ENCODE measurements at places on chromosomes 7 and 10. TPM values are rescaled to one million over a fixed set of nuclear protein-coding genes. Genes with fewer than 3 reads are reported as not detected.

Gene TFR2
- 2.2 TPM for total RNA-seq

Gene UCN3
- total RNA-seq: not detected

Gene ELAPOR2
- total RNA-seq: 24.5 TPM

Gene MCM10
- 1.6 TPM for total RNA-seq

Gene FAM221A
- 25.5 TPM for total RNA-seq

Gene PDE1C
- total RNA-seq: 12.2 TPM

Gene CRYGN
- total RNA-seq: not detected

Gene SYNPO2L
- total RNA-seq: 0.29 TPM

Gene FOXP2
- 13.5 TPM for total RNA-seq

DNA sequence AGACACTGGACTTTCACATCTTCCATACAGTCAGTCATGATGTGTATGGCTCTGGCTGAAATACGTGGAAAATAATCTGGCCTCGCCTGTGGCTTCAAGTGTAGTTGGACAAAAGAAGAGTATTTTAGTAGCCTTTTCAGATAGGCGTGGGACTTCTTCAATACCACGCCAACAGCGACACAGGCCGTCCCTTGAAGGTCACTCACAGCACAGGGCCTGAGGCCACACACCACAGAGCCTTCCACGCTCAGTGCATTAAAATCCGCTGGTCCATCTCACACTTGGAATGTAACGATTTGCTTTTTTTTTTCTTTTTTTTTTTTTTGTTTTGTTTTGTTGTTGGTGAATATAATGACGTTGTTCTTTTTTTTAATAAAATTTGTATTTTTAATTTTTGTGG, 51.8 kb upstream of the SUN1 start:
- no peak for DNase-seq

DNA sequence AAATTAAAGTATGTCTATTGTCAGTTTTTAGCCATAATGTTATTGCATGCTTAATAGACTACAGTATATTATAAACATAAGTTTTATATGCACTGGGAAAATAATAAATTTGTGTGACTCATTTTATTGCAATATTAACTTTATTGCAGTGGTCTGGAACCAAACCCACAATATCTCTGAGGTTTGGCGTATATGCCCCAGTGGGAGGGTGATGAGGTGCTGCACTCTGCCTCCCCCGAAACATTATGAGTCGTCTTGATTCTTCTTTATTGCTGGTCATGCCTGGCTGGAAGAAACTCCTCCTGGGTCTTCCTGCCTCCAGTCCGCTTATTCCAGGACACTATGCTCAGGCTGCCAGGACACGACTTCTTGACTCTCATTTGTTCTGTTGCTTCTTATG, 88.4 kb downstream of the MTPN start:
- DNase-seq: no peak

- no peak for DNase-seq
These were observed 63.7 kb upstream of the APBB1IP start for GRCh38 chr10:26374426-26374825.

GRCh38 chr10:32943854-32944661, 14.0 kb downstream of the ITGB1 start:
- DNase-seq: no peak

- no peak for DNase-seq
These were observed 273.9 kb upstream of the MGMT start for GRCh38 chr10:129193148-129193547.

DNA sequence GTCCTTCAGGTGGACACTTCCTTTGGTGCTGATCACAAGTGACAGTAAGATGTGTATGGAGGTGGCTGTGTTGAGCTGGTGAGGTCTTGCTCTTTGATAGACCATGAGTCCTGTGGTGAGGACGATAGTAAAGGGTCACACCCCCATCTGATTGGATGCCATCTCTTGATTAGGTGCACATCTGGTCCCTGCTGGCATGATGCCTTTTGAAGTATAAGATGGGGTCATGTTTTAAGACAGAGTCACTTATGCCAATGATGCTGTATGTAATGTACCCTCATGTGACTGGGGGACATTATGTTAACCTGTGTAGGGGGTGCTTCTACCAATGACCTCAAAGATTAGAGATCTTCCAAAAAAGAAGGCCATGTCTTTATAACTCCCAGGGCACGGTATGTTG, 644.6 kb downstream of the ACTR3B start:
- no peak for DNase-seq

GRCh38 chr7:148296994-148297644, 293.4 kb upstream of the C7orf33 start:
- no peak for DNase-seq

DNA sequence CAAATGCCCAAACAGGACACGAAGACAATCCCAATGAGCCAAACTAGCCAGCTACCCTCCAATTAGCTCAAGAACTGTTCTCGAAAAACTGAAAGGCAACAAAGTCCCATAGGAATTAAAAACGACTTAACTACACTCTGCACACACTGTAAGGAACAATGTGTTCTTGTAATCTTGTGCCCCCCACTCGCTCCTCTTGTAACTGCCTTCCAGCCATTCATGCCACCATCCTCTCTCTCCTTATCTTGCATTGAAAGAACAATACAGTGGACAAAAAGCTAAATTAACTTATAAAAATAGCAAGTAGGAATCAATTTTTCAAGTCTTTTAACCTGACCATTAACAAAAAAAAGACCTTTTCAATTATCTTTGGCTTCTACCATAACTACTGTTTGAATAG, 2.9 kb downstream of the CYTH3 start:
- DNase-seq: no peak

DNA sequence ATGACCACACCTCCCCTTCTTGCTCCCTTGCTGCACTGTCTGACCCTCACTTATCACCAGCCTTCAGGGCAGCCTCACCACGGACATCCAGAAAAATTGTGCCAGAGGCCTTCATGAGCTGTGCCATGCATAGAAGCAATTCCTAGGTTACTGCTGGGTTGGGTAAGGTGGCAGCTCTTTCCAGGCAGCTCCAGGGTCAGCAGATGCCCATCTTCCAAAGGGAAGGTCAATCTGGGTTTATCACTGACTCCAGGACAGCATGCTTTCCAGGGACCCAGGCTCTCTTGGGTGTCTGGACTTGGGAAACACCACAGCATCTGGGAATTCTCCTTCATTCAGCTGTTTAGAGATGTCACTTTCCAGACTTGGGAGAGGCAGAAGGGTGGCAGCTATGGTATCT, 188.9 kb upstream of the CXCL12 start:
- no peak for DNase-seq

- no peak for DNase-seq
These were observed 36.1 kb downstream of the AGK start for GRCh38 chr7:141587304-141587703.

DNA sequence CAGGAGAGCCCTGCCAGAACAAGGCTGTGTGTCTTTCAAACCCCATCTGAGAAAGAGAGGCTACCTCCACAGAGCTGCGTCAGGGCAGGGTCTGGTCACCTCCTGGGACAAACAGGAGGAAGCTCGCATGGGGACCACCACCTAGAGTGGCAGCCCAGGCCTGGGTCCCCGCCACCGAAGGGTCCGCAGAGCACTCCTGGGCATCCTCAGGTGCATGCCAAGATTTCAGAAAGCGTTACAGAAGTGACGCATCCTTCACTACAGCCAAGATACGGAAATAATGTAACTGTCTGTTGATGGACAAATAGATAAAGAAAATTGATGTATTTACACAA, 42.6 kb downstream of the GSDME start:
- DNase-seq: no peak

DNA sequence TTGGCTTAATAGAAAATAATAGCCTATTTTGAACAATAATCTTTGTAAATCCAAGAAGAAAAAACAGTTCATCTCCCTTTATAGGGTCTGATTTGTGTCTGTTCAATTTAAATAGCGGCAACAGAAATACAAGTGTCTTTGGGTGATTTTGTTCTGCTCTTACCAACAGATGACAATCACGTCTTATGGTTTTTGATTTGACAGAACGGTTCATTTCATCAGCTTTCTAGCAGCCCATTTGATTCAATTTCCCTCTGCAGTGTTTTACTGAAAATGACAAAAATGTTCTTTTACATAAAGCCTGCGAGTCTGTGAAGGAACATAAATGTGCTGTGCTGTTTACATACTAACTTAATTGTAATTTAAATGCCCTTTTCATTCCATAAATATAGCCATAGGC, 180.5 kb downstream of the MGMT start:
- DNase-seq: no peak

- DNase-seq: no peak
These were observed 16.4 kb downstream of the TNRC18 start for GRCh38 chr7:5406957-5407945.

DNA sequence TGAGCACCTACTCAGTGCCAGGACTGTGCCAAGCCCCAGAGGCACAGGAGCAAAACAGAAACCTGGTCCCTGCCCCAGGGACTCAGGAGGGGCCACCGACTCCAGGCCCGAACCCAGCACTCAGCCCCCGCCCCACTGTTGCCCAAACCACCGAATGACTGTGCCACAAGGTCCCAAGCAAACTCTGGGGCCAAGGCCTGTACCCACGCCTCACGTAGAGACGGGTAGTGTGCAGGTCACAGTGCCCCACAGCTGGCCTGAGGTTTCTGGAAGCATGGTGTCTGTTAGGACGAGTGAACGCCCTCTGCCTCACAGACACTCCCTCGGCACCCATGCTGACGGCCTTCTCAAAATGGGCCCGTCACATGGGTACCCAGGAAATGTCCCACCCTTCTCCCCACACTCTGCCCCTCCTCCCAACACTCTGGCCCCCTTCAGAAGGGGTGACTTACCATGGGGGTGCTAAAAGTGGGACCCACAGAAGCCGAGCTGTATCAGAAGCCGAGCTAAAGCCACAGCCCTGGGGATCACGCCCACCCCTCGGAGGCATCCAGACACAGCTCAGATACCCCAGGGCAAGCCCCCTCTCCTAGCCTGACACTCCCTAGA, 44.2 kb downstream of the CTBP2 start:
- no peak for DNase-seq

GRCh38 chr7:14937581-14937980, 35.0 kb upstream of the DGKB start:
- DNase-seq: no peak

GRCh38 chr10:30639946-30640786, 10.6 kb upstream of the LYZL2 start:
- DNase-seq: no peak

DNA sequence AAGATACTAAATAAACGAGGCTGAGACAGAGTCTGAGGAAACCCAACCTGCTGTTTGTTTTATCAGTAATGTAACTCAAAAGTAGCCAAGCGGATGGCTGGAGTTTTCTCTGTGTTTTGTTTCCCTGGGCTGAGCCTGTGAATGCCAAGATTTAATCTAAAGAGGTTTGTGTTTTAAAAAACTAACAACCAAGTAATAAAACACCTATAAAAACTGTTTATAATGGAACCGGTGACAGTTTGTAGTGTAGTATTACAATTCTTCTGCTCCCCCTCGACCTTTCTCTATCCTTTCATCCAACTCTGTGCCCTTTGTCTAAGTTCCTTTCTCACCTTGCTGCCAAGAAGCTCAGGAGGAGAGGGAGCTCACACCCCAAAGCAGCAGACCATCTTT, 2.6 kb upstream of the KAT6B start:
- DNase-seq: no peak

GRCh38 chr7:44534501-44534900, 6.6 kb downstream of the NPC1L1 start:
- no peak for DNase-seq

DNA sequence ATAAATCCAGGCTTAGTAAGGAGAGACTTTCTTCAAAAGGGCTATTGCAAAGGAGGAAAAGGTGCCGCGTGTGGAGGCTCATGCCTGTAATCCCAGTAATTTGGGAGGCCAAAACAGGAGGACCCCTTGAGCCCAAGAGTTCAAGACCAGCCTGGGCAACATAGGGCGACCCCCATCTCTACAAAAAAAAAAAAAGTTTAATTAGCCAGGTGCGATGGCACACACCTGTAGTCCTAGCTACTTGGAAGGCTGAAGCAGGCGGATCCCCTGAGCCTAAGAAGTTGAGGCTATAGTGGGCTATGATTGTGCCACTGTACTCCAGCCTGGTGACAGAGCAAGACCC, 32.2 kb downstream of the TMEM130 start:
- no peak for DNase-seq

DNA sequence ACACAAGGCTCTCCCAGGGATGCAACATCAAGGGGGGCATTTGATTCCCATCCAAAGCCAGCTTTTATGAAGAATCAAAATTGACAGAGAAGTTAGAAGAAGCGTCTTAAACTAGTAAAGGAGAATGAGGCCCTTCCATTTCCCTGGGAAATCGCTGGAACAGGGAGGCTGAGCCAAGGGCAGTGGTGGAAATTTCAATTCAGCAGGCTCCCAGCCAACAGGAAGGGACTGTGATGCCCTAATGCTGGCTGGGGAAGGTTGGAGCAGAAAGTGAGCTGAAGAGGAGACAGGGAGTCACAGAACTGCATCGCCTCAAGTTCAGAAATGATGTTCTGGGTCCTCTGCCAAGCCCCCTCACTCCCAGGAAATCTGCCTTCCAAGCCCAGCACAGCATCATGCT, 517.3 kb downstream of the GRID1 start:
- DNase-seq: no peak

DNA sequence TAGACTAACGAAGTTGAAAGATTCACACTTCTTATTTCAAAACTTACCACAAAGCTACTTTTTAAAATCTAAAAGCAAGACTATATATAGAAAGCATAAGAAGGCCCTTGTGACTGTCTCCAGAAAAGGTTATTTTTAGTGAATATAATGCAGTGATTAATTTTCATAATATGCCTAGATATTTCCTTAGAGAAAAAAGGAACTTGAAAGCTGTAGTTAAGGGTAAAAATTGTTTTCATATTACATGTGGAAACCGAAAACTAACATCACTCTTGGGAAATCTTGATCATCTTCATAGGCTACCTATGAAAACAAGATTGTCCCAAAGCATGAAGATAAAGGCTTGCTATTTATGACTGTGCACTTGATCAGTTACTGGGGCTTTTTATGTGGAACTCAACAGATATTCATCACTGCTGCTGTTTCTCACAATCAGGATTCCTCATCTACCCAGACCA, 223.2 kb downstream of the SH2D4B start:
- DNase-seq: no peak

DNA sequence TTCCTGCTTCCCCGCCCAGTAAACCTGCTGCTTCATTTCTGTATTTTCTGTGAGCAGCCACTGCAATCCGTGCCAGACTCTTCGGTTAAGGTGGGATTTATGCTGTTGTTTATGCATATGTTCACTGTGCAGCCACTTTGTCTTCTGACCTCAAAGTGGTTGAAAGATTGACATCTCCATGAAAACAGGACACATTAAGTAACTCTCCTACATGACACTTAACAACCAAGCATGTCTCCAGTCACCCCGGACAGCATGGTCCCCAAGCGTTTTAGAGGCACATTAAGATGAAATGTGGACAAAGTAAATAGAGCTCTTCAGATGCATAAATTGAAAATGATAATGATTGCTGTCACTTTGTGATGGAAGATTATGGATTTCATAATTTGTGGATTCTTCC, 421.3 kb downstream of the GFRA1 start:
- DNase-seq: no peak

- DNase-seq: no peak
These were observed 7.7 kb downstream of the BBS9 start for GRCh38 chr7:33137103-33137502.

- no peak for DNase-seq
These were observed 85.5 kb downstream of the CUX1 start for GRCh38 chr7:101902680-101903514.
